Left kidney (tissue), 8 donors: ENCODE measurements at places on chromosomes 12 and 14. TPM values are rescaled to one million over a fixed set of nuclear protein-coding genes. Genes with fewer than 3 reads are reported as not detected.

The KRT5 gene
- polyA plus RNA-seq, result 0.22 TPM

- no peak for DNase-seq
These were observed 705.1 kb downstream of the MED13L start for GRCh38 chr12:115572440-115572839.

DNA sequence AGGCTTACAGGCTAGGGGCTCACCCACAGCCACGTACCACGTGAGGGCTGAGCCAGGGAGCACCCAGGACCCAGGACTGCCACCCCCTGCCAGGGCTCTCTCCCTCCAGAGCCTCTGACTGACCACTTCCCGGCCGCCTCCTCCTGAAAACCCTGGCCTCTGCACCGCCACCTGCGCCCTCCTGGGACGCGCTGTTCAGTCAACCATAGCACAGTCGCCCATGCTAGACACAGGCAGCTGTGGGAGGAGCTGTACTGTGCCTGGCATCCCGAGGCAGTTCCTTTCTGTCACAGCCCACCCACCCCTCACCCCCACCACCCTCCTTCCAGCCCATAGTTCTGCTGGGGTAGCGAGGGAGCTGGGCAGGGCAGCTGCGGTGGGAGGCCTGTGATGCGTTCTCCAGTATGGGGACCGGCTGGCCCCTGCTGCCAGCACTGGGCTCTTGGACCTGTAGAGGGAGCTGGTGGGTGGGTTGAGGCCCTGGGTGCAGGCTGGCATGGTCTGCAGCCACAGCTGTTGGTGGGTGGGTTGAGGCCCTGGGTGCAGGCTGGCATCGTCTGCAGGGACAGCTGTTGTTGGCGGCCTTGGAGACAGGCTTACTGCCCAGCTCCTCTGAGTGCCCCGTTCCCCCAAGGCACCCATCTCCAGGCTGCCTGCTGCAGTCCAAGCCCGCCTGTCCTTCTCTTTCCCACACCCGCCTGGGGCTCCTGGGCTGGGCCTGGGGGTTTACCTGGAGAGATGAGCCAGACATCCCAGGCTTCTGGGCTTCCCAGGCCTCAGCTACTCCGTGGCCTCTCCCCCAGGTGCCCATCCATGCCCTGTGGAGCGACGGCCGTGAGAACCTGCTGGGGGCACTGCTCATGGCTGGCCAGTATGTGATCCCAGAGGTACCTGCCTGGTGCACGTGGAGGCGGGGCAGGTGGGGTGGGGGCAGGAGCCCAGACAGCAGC, 11.5 kb downstream of the ASPG start:
- DNase-seq, result no peak

The IGF1 gene
- 3.7 TPM for polyA plus RNA-seq

GRCh38 chr12:132761032-132761920, at the start of gene ANKLE2:
Gene ANKLE2, minus strand, starts transcription at chr12:132761832. Its CDS starts 34 bp downstream, at chr12:132761798.
- DNase-seq, result no peak

GRCh38 chr14:94355191-94355794, 32.2 kb upstream of the SERPINA6 start:
- DNase-seq, result peak; percentile 17

The MAP3K9 gene
- polyA plus RNA-seq, result 5.9 TPM

The CCDC196 gene
- 0.38 TPM for polyA plus RNA-seq

DNA sequence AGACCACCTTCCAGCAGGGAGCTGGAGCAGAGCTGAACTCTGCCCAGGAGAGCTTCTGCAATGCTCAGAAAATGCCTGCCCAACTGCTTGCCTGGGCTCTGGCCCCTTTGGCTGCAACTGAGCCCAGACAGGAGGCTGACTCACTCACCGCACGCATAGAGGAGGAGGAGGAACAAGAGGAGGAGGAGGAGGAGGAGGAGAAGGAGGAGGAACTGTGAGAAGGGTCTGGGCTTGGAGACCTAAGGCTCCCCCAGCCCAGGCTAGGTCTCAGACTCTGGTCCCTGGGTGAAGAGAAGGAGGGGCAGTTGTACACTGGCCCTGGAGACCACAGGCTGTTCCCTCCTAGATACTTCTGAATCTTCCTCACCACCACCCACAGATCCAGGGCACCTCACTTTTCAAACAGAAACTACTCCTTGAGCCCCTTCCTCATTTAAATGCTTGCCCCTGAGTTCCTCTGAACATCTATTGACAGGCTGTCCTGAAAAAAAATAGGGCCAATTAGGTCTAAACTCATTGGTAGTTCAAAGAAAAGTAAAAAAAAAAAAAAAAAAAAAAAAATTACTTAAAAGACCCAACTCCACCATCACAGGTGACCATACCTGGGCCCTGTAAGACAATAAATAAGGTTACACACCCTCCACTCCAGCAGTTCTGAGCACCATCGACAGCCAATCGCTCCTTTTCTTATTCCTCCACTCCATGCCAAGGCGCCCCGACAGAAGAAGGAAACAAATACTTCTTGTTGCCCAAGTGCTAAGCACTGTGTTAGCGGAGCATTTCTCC, 674 bp downstream of the VDR start:
- no peak for DNase-seq

GRCh38 chr14:37588956-37589714, 5.9 kb downstream of the FOXA1 start:
- DNase-seq, result no peak

The PLBD1 gene
- polyA plus RNA-seq, result 43.7 TPM

DNA sequence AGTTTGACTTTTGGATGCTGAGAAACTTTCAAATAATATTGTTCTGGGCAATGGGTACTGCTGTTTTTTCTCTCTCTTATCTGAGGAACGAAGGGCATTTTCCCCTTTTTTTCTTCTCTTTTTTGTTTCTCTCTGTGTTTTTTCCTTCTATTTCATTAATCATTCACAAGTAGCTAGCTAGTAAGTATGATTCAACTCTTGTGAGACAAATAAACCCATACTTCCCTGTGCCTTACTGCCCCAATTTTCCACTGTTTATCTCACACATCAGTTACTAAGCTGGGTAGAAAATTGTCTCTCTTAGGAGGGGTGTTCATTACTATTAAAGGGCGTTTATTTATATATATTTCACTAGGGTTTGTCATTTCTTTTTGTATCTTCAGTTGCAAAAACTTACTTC, 437.6 kb downstream of the RERGL start:
- no peak for DNase-seq

GRCh38 chr14:105974902-105975301, 448.5 kb downstream of the TMEM121 start:
- no peak for DNase-seq

DNA sequence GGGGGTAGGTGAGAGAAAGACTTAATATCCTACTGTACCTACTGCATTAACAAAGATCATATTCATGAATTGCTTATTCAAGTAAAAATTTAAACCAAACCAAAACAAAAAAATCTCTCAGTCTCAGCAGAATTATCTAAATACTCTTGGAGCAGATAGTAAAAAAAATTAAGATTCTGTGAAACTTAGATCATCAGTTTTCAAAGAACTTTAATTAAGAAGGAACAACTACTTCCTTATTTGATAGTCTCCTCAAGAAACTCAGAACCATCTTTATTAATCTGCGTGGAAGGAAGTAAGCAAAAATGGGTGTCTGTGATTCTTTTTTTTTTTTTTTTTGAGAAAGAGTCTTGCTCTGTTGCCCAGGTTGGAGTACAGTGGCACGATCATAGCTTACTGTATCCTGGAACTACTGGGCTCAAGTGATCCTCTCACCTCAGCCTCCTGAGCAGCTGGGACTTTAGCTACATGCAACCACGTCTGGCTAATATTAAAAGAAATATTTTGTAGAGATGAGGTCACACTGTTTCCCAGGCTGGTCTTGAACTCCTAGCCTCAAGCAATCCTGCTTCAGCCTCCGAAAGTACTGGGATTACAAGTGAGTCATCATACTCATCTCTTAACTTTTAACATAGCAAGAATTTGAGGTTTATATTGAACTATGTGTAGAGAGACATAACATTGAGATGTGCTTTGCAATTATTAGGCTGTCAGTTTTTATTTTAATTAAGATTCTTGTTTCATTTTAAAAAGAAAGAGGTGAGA, 37.4 kb downstream of the GAS2L3 start:
- DNase-seq, result no peak

- DNase-seq, result no peak
These were observed 88.8 kb downstream of the KCNH5 start for GRCh38 chr14:62956413-62956812.

DNA sequence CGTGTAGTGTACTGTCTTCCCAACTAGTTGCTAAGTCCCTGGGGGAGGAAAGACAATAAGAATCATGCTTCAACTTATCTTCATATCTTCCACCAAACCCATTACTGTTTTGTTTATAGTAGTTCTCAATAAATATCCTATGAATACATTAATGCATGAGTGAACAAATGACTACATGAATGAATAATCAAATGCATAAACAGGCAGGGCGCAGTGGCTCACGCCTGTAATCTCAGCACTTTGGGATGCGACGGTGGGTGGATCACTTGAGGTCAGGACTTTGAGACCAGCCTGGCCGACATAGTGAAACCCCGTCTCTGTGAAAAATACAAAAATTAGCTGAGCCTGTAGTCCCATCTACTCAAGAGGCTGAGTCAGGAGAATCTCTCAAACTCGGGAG, 32.1 kb upstream of the NR2C1 start:
- no peak for DNase-seq

DNA sequence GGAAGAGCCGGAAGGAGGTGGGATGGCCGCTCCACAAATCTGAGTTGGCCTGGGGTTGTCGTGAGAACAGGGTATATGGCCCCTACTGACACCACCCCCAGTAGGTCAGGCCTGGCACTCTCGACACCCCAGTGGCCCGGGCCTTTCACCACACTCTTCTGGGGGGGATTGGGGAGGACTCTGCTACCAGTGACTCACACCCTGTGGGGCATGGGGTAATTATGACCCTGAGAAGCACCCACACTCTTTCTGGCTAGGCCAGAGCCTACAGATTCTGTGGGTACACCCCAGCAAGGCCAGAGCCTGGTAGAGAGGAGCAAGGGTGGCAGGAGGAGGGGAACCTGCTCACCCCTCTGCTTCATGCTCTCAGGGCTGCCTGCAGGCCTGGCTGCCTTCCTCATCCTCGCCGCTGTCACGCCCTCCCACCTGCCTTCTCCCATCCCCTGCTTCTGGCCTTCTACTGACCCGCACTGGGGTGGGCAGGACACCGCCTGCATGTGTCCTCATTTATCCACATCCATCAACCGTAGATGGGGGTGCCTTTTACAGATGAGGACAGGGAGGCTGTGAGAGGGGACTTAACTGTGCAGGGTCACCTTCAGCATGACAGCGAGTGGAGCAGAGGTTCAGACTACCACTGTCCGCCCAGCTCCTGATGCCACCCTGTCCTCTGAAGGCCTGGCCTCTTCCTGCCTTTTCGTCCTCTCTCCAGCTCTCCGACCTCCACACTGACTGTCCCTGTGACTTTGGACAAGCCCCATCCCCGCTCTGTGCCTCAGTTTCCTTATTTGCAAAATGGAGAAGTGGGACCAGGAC, 18.4 kb downstream of the ASB2 start:
- no peak for DNase-seq

DNA sequence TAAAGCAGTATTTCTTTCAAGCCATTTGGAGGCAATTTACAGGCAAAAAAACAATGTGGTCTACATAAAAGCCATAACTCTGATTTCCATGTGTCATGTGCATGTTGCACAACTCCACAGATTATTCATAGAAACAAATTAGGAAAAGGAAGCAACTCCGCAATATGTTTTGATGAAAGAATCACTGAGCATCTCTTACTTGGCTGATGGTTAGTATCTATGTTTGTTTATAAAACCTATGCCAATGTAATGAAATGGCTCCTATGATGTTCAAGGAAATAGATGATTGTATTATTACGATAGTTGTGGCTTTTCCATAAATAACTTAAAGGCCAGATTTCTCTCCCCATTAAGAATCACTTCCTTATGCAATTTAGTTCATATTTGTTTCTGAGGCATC, 373.7 kb downstream of the CCDC91 start:
- DNase-seq, result no peak

GRCh38 chr12:22935090-22935489, 310.1 kb downstream of the ETNK1 start:
- no peak for DNase-seq

DNA sequence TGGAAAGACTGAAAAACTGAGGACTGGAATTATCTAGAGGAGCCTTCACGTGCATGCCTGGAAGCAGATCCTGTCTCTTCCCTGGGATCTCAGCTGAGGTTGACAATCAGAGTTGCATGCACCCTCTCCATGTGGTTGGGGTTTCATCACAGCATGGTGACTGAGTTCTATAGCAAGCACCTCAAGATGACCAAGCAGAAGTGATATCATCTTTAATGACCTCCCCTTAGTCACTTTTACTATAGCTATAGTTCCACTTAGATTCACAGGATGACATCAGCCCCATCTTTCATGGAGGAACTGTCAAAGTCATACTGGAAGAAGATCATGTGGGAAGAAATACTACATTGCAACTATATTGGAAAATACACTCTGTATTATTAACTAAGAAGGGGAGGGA, 105.8 kb upstream of the ATXN7L3B start:
- no peak for DNase-seq
